ACHN (cell line): ENCODE measurements at places on chromosomes 1 and 21.

GRCh38 chr1:111873460-111874030 is 115.9 kb downstream of the KCND3 start:
- no peak for DNase-seq

DNA sequence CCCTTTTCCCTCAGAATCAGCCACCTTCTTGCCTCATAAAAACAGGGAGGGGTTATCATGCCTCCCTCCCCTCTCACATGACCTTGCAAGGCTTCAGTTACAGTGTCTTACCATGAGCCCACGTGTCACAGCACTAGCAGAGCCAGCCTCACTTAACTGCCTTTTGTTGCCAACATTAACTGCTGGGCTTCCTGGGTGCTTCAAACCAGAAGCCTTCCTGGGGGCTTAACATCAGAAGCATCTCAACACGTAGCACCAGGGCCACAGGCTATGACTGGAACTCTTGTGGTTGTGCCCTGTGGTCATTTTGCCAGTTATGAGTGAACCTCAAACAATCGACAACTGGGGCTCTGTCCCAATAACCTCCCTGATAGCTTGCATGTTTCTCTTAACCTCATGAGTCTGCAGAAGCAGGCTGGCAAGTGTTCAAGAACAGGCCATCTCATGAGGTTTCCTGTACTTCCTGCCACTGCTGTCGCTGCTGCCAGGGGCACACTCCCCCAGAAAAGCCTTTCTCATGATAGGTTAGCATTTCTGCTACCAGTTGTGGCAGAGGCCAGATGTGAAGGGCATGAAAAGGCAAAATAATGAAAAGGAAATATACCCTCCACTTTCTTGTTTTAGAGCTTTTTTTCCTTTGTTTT is 132.2 kb downstream of the GLUL start:
- no peak for DNase-seq

GRCh38 chr1:223653015-223653414 is 12.5 kb downstream of the CAPN8 start:
- no peak for DNase-seq

DNA sequence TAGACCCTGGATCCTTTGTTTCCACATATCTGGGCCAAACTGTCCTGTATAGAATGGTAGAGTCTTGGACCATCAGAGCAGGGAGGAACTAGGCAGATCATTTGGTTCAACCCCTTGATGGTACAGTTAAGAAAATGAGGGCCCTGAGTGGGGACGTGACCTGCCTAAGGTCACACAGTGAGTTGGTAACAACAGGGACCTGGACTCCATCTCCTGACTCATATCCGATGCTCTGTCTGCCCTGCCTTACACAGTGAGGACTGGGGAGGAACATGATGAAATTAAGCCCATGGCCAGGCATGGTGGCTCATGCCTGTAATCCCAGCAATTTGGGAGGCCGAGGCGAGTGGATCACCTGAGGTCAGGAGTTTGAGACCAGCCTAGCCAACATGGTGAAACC is 440.2 kb downstream of the PTPRU start:
- no peak for DNase-seq

DNA sequence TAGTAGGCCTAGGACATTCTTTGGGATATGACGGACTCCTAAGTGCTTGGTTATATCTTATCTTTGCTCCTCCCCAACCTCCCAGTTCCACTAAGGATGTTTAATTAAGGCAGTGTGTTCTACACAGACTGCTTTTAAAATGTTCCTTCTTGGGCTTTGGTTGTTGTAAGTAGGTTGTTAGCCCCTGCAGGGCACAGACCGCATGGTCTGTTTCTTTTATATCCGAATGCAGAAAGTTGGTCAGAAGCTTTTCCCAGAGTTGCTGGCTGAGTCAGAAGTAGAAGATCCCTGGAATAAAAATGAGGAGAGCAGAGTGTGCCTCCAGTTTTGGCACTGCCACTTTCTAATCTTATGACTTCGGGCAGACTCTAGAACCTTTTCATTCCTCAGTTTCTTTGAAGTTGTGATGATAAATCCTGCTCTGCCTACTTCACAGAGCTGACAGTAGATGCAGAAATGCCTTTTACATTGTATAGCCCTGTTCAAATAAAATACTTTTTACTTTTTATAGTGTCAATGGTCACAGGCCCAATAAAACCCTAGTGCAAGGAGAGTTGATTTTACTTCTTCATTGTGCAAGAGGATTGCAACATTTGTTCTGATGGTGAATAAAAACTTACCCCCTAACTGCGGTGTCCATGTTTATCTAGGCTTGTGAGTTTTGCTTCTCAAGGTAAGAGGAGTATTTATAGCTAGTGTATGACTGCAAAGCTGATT is 18.4 kb downstream of the FMN2 start:
- DNase-seq: no peak

GRCh38 chr1:53552981-53553733 is 94.0 kb downstream of the DMRTB1 start:
- no peak for DNase-seq

- DNase-seq: no peak
These were observed 225.4 kb upstream of the NRIP1 start for GRCh38 chr21:15289896-15290841.

DNA sequence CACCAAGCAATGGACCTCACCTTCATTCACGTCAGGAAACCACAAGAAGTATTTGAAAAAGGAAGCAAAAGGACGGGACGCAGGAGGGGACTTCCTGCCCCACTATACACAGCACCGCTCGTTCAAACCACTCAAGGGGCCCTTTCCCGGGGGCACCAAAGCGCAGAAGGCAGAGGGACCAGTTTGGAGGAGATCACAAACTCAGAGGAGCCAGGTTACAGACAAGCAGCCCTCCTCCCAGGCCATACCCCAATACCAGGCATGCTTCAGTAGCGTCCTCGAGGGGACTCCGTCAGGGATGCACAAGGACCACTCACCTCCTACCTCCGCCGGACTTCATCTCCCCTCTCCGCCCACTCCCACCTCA is 685 bp downstream of the CRTC2 start:
- peak; percentile 28 for DNase-seq

- no peak for DNase-seq
These were observed 57.8 kb upstream of the TARBP1 start for GRCh38 chr1:234536741-234537140.

- DNase-seq: no peak
These were observed 92.3 kb downstream of the BEND5 start for GRCh38 chr1:48684381-48684780.

GRCh38 chr1:241266121-241266520 is 90.9 kb downstream of the RGS7 start:
- no peak for DNase-seq

- no peak for DNase-seq
These were observed 2.7 kb upstream of the VANGL2 start for GRCh38 chr1:160397651-160398050.

GRCh38 chr1:44786138-44786840 is 1.7 kb downstream of the BEST4 start:
- DNase-seq: no peak

GRCh38 chr1:234969581-234970400 is 158.8 kb downstream of the TOMM20 start:
- DNase-seq: no peak
